ENCODE measurements at places on chromosomes 6 and 20. TPM values are rescaled to one million over a fixed set of nuclear protein-coding genes. Genes with fewer than 3 reads are reported as not detected.

KCNQ2 gene
- total RNA-seq: 0.38 TPM

SNPH gene
- 3.7 TPM for total RNA-seq

PHACTR1 gene
- total RNA-seq: 3.0 TPM

FNDC11 gene
- total RNA-seq: not detected

RUNX2 gene
- total RNA-seq: 0.20 TPM

SFTA2 gene
- not detected for total RNA-seq

PLCB4 gene
- 2.1 TPM for total RNA-seq

MUC21 gene
- total RNA-seq: not detected

ZBTB2 gene
- total RNA-seq: 7.9 TPM

TDP2 gene
- total RNA-seq: 19.3 TPM

HLA-DRB5 gene
- total RNA-seq: 14.4 TPM

AKAP12 gene
- total RNA-seq: 9.9 TPM

Measured in psoas muscle (tissue), 8 donors.